ENCODE measurements at places on chromosomes 2 and 18.

GRCh38 chr2:208099682-208100470 is 24.4 kb downstream of the CRYGD start:
- DNase-seq, result no peak

- no peak for DNase-seq
These were observed 817 bp upstream of the HS1BP3 start for GRCh38 chr2:20651731-20652099.

DNA sequence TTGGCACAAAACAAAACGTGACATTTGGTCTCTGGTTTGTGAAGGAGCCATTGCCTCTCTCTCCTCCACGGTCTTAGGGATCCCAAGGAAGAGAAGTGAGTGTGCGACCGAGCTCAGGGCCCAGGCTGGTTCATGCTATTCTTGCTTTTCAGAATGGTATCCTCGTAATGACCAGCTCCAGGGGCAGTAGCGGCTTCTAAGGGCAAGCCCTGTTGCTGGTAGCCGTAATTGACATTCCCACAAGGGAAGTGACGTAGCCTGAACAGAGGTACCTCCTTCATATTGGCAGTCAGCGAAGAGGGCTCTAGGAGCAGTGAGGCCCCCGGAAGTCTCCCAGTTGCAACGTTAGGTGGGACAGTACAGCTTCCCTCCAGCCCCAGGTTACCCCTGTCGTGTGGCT is 77.9 kb downstream of the CLIP4 start:
- DNase-seq, result no peak

GRCh38 chr2:150225030-150225429 is 262.4 kb downstream of the RND3 start:
- DNase-seq, result no peak

GRCh38 chr2:113039158-113039557 is 13.5 kb downstream of the IL36B start:
- no peak for DNase-seq

GRCh38 chr18:12329125-12329698 is 21.2 kb downstream of the TUBB6 start:
- DNase-seq, result no peak

DNA sequence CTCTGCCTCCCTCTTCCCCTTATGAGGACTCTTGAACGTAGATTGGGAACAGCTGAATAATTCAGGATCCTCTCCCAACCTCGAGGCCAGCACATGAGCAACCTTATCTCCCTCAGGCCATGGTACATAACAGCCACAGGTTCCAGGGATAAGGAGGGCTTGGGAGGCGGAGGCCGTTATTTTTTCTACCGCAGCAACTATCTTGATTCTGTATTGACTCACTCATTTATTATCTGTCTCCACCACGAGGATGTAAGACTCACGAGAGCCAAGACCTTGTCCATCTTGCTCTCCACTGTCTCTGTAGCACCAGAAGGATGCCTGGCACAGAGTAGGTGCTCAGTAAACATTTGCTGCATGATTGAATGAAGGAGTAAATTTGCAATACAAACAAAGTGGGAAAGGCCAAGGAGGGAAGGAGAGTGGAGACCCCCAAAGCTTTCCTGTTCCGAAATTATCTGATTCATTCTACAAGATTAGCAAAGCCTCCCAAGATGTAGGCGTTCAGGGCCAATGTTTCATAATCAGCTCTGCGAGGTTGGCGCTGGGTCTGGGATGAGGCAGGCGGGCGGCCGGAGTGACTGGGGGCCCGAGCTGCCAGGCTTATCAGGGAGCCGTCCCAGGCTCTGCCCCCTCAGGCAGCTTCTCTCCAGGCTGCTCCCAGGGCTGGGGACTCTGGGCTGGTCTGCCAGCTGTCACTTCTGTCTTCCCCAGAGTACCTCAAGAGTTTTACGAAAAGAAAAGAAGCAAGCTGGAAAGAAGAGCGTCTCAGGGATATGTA is 31.6 kb downstream of the INPP5D start:
- DNase-seq, result no peak

DNA sequence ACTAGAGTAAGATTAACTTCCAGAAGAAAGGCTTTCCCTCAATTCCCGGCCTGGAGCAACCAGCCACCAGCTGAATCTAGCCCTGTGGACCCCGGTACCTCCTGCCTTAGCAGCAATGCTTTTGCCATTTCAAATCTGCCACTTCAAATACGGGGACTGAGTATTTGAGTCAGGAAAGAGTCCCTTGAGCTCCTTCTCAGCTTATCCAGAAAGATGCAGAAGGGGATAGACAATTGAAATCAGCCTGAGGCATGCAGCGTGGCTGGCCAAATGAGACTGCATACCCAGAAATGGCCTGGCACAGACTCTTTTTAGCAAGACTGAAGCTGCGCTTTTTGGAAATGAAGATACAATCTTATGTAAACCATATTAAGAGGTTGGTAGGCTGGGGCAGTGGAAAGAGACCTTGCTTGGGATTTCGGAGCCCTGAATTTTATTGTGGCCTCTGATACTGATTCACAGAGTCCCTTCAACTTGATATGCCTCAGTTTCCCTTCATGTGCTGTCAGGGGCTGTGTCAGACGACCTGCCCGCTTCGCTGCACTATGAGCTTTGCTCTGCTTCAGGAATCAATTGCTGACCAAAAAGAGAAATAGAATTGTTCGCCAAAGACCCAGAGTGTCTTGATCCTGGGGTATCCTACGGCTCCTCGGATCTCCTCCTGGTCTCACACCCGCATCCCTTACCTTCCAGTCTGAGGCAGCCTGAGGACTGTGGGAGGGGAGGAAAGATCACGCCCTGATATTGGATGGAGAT is 1.0 kb downstream of the MATN3 start:
- no peak for DNase-seq

DNA sequence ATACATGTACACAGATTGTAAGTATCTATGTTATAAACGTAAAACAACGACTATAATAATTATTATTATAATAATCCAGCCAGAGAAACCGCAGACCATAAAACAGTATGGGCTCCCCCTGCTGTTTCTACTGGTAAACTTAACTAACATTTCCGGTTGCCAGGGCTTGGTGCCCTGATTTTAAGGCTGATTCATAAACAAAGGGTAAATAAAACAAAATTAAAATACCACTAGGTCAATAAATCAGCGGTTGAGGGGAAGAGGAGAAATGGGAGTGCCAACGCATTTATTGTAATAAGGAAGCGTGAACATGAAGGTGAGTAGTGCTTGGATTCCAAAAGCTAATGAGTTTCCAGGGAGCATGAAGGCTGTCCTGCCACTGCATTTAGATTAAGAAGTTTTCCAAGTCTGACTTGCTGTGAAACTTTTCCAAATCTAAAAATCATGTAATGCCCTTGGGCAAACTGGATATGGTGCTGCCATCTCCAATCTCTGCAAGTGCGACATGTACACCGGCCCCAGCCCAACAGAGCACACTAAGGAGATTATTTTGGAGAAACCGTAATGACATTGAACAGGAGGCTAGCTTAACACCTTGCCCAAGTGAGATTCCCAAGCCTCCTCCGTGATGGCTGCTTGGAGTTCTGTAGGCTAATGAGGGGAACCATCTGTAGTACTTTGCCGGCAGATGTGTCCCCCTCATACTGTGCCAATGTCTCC is 50.7 kb upstream of the HNRNPA3 start:
- DNase-seq, result no peak

- no peak for DNase-seq
These were observed 11.9 kb downstream of the PIK3C3 start for GRCh38 chr18:41966943-41967342.

- no peak for DNase-seq
These were observed 99.4 kb upstream of the PID1 start for GRCh38 chr2:229370509-229370908.

DNA sequence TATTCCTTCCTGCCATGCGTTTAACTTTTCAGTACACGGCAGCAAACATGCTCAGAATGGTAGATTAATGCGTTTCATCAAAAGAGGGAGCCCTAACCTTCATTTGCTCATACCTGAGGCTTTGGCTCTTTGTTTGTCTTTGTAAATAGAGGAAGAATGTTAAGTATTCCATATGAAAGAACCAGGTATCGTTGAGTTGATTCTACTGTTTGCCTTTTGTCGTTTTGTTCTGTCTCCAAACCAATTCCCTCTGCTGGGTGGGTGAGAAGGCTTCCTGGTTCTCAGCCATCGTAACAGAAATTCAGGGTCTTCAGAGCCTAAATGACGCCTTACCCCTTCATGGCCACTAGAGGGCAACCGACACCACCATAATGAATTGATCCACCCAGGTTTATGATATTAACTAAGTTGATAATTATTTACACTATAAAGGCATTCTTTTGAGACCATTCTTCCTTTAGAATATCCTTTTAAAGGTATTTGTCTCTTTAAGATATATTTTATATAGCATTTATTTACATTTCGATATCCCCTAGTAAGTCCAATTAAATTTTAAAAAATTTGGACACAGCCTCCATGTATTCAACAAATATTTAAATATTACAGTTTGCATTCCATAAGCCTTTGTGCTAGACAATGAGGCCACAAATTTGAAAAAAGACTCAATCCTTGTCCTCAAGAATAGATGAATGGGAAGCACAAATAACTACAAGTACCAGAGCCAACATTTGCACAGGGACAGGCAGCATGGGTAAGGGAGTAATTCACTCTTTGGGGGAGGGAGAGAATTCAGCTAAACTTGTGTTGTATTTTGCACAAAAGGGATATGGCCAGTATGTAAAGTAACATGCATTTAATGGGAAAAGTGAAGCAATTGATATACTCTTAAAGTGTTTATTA is 48.1 kb downstream of the TIMM21 start:
- DNase-seq, result peak; percentile 25
